ENCODE measurements at places on chromosomes 6 and 20.

GRCh38 chr6:84428300-84428907, 201.0 kb upstream of the CEP162 start:
- peak; percentile 56 for DNase-seq

GRCh38 chr6:81075974-81076373, 676.5 kb downstream of the TENT5A start:
- DNase-seq = no peak

DNA sequence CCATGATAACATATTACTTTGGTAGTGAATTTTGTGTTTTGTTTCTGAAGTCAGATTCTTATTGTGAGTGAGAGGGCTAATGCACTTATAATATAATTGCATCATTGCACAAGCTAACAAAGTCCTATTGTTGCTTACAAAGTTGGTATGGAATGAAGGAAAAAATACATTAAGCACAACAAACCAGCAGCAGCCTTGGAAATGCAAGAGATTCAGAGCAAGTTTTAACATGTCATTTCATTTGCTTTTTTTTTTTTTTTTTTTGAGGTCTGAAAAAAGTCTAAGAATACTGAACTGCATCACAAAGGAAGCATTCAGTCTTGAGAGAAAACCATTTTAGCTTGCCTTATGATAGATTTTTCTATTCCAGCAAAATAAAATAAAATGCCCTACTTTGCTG, 57.6 kb downstream of the PLCB4 start:
- no peak for DNase-seq

- DNase-seq = peak; percentile 67
Measured at GRCh38 chr6:14784596-14785492, 461.0 kb upstream of the JARID2 start.

- no peak for DNase-seq
Measured at GRCh38 chr6:35893246-35893645, 27.7 kb downstream of the SRPK1 start.

GRCh38 chr20:20856306-20856705, 143.9 kb upstream of the RALGAPA2 start:
- DNase-seq = no peak

- DNase-seq = no peak
Measured at GRCh38 chr20:17767624-17768023, 67.9 kb downstream of the BANF2 start.

DNA sequence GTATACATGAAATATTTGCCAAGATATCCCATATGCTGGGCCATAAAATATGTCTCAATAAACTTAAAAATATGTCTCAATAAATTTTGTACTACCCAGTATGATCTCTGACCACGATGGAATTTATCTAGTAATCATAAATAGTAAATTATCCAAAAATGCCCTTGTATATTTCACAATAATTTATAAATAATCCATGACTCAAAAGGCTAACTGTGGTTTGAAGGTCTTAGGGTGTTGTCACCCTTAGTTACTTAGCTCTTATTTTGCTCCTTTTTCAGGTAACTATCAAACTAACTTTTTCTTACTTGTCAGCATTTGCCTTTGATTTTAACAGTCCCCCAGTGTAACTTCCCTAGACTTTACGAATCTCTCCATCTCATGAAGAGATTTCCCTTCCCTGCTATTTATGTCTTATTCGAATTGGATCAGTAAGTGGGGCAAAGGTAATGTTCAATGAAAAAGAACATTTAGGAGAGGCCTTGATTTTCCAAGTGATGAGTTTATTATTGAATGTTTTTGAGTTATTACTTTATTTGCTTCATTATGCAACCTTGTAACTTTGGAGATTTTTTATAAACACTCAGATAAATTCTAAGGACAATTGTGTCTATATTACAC, 109.0 kb upstream of the THBS2 start:
- DNase-seq = no peak

GRCh38 chr6:115796829-115797228, 263.9 kb downstream of the FRK start:
- no peak for DNase-seq

GRCh38 chr6:125533710-125534397, 215.6 kb upstream of the HEY2 start:
- no peak for DNase-seq

DNA sequence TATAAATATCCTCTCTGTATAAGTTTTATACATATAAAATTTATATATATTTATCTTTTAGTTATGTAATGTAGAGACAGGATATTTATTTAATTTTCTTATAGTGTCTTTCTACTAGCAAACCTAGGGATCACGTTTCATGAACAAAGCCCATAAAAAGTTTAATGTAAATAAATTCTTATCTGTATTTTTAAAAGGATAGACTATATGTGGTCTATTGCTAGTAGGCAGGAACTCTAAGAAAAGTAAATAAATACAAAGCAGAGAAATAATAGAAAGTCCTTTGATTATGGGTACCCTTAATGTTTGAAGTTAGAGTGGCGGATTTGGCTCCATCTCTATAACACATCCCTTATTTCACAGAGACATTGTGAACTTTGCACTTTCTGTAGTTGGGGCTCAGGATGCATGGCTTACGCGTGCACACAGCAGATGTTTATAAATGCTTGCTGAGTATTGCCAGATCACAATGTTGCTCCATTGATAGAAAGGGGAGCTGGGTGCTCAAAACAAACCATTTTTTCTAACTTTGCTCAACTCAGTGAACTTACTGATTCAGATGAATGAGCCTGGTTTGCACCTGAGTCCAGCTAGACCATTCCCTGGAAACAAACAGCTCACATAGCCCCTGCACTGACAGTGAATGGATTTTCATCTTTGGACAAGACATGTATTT, 179.1 kb downstream of the SYNE1 start:
- DNase-seq = no peak

DNA sequence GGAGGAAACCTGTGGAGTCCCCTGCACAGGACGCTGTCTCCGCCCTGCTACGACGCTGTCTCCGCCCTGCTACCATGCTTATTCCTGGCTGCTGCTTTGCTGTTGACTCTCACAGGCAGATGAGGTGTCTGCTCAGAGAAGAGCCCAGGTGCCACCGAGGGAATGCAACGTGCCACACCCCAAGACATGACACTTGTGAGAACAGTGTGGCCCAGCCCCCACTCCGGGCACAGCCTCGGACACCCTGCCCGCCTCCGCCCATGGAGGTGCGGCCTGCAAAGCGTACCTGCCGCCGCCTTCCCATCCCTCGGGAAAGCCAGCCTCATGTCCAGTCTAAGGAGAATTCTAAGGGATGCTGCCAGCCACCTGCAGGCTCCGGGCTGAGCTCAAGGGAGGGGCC, 15.6 kb upstream of the MRGBP start:
- DNase-seq = no peak

GRCh38 chr6:109527989-109528388, 45.0 kb upstream of the ZBTB24 start:
- DNase-seq = no peak

DNA sequence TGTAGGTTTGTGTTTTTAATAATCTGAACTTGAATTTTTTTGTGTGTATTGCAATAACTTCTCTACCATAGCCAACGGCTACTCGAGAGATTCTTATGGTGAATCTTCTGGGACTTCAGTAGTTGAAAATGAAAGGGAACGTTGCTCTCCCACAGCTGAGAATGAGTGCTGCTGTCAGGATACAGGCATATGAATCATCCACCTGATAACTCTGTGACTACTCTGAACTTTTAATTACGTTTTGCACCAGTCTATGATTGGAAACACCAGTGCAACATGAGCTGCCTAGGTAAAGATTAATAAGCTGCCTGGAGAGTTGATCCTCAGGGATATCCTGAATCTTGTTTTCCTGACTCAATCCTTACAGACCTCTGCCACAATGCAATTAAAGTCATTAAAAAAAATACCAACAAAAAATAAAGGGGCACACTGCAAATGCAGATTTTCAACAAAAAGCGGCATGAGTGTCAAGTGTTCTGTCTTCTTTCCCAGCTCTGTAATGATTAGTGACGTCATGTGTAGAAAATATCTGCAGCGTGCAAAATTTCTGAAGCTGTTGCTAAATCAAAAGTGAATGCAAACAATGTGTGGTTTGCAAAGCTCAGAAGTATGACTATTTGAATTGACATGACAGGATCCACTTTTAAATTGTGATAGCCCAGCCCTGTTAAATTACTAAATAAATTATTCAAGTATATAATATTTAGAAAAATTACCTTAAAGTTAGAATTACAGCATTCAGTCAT, 432.2 kb downstream of the HTR1B start:
- no peak for DNase-seq

DNA sequence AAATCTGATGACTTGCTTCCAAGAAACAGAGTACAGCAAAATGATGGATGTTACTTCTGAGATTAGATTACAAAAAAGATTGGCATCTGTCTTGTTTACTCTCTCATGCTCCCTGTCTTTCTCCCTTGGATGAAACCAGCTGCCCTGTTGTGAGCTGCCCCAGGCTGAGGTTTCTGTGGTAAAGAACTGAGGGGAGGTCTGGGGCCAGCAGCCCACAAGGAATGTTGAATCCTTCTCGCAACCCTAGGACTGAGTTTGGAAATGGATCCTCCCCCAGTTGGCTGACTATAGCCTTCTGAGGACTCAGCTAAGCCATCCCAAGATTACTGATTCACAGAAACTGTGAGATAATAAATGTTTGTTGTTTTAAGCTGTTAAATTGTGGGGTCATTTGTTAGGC, 5.6 kb upstream of the HECA start:
- no peak for DNase-seq

DNA sequence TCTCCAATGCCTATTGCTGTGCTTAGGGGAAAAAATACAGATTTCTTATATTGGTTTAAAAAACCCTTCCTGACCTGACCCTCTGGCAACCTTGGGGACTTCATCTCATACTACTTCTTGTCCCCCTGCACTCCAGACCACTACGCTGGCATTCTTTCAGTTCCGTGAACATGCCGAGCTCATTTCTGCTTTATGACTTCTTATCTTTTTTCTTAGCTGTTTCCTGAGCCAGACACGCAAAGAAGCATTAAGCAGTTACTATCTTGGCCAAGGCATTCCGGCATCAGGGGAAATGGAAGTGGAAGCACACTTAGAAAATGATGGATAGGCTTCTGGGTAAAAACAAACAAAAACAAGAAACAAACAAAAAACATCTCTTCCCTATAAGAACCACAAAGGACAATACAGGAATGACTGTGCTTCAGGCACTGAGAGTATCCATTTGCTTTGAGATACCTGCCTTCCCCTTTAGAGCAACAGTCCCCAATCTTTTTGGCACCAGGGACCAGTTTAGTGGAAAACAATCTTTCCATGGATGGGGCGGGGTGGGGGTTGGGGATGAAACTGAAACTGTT, 4.4 kb upstream of the CCDC28A start:
- no peak for DNase-seq

DNA sequence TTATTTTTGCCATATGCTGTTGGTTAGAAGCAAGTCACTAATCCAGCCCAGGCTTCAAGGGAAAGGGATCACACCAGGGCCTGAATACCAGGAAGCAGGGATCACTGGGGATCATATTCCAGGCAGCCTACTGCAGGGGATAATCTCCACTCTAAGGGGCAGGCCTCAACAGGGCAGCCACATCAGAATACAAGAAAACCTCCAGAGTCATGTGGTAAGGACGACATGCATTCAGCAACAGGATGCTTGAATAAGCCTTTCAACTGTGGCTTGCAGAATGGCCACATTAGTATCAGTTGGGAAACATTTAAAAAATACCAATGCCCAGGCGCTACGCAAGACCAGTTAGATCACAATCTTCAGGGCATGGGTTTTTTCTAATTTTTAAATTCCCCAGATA, 109.1 kb downstream of the LY86 start:
- no peak for DNase-seq

- DNase-seq = peak; percentile 40
Measured at GRCh38 chr20:25867776-25868649, 171.4 kb upstream of the ZNF337 start.

- DNase-seq = no peak
Measured at GRCh38 chr20:19807191-19807945, 49.3 kb downstream of the RIN2 start.

DNA sequence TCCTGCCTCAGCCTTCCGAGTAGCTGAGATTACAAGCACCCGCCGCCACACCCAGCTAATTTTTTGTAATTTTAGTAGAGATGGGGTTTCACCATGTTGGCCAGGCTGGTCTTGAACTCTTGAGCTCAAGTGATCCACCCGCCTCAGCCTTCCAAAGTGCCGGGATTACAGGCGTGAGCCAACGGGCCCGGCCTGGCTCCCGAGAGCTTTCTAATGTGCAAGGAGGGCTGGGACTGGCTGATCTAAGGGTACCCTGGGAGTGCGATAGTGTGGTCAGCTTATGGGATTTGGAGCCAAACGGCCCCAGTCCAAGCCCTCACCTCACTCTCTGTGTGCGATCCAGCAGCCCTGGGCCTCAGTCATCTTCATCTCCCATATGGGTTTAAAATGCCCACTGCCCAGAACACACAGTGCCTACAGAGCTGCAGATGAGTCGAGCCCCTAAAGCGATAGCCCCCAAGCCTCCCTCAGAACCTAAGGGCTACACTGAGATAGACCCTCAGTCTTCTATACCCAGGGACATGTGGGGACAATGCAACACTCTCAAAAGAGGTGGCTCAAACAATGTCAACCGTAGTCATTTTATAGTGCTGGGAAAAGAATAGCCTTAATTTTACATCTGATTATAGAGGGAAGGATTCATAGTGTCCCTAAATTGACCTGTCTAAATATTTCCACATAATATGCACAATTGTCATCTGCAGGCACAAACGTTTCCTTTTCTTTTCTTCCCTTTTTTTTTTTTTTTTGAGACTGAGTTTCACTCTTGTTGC, 50.1 kb downstream of the SSR1 start:
- DNase-seq = no peak

GRCh38 chr20:23311947-23312506, 38.6 kb upstream of the NXT1 start:
- DNase-seq = no peak

- no peak for DNase-seq
Measured at GRCh38 chr20:36974660-36975059, 23.2 kb upstream of the SAMHD1 start.

DNA sequence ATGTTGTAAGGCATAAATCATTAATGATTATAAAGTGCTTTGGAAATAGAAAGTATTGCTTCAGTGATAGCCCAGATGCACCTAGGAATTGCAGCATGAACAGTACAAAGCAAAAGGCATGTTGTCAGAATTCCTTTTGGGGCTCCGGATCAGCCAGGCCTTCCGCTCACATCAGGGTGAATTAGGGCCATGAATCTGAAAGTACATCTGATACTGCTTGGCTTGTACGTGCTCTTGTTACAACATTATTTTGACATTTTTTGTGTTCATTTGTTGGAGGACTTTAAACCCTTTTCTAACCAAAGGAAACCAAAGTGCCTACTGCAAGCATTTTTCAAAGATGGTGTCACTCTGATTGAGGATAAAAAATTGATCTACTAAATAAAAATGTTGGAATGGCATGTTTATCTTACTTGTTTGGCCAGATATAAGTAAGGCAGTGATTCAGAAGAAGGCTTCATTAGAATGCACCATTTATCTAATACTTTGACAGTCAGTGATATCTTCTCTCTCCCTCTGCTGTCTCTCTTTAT, 1005.6 kb upstream of the FLRT3 start:
- no peak for DNase-seq

DNA sequence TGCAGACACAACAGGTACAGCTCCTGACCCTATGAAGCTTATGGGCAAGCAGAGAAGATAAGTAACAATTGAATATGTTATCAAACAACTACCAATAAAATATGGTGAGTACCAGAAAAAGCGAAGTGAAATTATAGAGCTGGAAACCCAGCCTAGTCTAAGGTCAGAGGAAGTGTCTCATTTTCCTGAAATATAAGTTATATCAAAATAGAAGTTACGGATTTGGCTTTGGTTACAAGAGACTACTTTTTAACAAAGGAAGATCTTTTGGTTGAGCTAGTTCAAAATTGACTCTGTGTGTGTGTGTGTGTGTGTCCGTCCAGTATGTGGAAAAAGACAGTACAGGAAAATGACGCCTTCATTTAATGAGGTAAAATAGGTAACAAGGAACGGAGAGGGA, 8.9 kb downstream of the STX11 start:
- no peak for DNase-seq

Data from MM.1S (cell line).